NCI-H1436 (cell line): ENCODE measurements at places on chromosomes 2 and 18.

GRCh38 chr18:25594351-25594750 is 242.4 kb upstream of the ZNF521 start:
- DNase-seq: no peak

DNA sequence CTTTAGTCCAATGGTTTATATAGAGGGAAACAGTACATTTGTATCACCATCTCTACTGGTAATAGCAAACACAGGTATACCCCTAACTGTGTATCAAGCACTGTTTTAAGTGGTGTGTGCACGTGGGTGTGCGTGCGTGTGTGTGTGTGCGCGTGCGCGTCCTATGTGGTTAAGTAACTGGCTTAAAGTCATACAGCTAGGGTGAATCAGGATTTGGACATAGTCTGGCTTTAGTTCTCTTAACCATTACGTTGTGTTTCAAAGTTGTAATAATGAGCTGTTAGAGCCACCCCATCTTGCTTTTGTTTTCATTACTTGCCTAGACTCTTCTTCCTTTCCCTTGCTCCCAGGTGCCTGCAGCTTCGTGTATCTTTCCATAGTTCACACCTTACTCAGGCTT is 2.1 kb downstream of the HADHB start:
- DNase-seq: no peak

- DNase-seq: no peak
Observed at GRCh38 chr2:2690985-2691384, 359.9 kb upstream of the MYT1L start.

DNA sequence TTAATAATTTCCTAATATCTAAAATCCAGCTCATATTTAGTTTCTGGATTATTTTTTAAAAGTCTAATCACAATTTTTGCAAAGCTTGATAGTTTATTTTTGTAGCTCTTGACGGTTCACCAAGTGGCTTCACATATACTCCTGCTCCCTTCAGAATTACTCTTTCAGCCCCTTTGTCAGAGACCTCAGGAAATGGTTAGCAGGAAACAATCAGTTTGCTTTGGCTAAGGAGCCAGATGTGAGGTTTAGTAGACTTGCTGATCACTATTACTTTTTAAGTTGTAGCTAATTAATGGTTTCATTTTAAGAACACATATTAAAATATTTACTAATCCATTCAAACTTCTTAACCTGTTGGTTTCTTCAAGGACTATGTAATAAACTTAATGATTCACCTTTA is 2.3 kb downstream of the RBBP8 start:
- DNase-seq: no peak

DNA sequence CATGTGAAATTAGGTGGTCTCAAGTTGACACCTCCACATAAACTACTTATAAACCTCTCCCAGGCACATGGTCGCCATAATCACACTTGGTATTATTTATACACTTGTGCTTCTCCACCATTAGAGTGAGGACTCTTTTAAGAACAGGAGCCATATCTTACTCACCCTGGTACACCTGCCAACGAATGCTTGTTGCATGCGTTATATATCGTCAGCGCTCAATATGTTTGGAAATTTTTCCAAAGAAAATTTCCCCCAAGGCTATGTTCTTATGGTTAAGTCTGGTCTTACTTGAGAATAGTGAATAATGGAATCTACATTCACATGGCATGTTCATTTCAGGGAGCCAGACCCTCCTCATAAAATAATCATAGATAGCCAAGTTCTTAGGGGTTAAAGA is 271.7 kb downstream of the BCL11A start:
- no peak for DNase-seq

DNA sequence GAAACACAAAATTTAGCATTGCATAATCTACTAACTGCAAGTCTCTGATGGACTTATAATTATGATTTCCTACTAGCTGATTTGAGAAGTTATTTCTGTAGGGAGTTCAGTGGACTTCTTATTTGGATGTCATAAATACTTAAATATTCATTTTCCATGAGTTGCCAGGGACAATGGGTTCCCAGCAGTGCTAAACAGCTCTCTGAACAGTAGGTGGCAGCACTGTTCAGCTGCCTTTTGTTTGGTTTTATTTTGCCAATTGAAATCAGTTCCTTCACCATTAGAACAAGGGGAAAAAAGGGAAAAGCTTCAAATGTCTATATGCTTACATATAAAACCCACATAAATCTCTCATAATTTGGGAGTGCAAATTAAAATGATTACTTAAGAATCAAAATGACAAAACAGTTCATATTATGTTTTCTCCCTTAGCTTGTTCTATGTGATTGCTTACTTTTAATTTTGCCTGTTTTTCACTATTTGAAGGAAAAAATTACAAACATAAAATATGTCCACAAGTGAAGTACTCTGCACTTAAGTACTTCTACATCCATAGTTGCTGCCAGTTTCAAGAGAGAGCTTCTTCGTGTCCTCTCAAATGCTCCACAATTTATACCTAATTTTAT is 898.9 kb downstream of the CPS1 start:
- DNase-seq: peak; percentile 28

GRCh38 chr2:224650815-224651439 is 65.2 kb downstream of the CCDC195 start:
- peak; percentile 37 for DNase-seq

DNA sequence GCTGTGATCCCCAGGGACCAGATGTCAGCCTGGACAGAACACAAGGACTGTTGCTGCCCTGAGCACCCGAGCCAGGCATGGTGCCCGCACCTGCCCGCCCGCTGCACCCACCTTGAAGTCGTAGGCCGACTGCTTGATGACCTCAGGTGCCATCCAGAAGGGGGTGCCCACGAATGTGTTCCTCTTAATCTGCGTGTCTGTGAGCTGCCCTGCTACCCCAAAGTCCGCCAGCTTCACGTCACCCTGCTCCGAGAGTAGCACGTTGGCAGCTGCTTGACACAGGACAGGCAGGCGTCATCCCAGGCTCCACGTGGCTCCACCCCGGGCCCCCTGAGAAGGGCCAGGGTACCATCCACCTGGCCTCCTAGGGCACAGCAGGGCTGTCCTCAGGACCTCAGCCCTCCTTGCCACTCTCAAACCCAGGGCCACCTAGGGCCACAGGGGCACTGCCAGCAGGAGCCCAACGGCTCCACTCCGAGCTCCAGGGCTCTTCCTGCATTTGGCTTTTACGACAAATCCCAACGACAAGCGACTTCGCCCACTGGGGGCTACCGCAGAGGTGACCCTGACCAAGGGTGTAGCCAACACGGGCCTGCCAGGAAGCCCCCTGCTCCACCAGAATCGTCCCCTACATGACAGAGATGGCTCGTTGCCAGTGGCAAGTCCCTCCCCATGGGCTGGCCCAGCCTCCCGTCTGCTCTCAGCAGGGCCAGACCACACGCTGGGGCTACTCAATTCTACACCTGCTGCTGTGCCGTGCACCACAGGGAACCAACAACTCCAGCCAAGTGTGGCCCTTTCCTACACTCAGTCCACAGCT is 9.0 kb downstream of the STK25 start:
- no peak for DNase-seq

- DNase-seq: no peak
Observed at GRCh38 chr18:55346387-55346786, 241.6 kb downstream of the TCF4 start.

DNA sequence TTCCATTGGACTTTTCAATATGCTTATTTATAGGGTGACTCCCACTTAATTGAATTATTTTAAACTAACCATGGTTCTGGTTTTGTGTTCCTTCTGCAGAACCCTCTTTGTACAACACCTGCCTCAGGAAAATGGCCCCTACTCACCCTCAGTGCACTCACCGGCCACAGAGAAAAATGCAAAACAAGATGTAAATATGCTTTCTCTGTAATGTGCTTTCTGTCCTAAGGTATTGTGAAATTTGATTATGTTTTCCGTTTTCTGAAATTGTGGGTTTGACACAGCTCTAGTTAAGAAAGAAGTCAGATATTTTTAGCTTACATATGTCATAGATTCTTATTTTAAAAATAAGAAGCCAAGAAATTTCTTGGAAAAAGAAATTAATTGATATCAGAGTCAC is 357.7 kb upstream of the SMIM21 start:
- DNase-seq: no peak

- DNase-seq: no peak
Observed at GRCh38 chr18:7164323-7165004, 46.9 kb upstream of the LAMA1 start.

DNA sequence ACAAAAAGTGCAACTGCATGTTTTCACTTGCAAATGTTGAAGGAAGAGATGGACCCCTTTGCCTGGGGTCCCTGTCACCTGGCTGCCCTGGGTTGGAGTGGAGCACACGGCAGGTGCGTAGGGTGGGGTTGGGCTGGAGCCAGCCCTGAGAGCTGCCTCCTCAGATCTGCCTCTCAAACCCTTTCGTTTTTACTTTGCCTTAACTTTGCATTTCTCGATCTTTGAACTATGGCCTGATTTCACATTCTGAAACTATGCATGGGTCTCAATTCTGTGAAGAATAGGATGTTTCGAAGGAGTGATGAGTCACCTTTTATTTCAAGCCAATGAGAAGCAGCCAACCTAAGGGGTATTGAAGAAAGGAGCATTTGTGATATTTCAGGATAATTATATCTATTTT is 132.8 kb downstream of the ACOXL start:
- no peak for DNase-seq
